ENCODE measurements at places on chromosomes 1 and 21.

- no peak for DNase-seq
Observed at GRCh38 chr21:45267390-45267760, 20.3 kb downstream of the POFUT2 start.

DNA sequence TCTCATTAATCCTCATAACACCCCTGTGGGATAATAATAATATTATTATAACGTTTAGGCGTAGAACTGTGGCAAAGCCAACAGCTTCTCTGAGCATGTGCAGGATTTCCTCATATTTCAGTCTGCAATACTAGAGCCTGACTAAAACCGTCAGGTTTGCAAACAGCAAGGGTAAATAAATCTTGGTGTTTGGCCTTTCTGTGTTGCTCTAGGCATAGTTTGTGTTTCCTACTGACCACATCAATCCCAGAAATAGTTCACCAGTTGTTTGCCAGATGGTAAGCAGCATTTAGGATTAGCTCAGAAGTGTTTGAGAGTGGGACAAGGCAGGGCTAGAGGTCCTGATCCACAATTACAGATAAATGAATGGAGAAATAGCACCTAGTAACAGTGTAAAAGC is 2.8 kb upstream of the KCNA3 start:
- no peak for DNase-seq

GRCh38 chr1:158124034-158124433 is 56.7 kb upstream of the CD1D start:
- DNase-seq = no peak

GRCh38 chr1:58808077-58808476 is 24.2 kb upstream of the JUN start:
- DNase-seq = no peak

DNA sequence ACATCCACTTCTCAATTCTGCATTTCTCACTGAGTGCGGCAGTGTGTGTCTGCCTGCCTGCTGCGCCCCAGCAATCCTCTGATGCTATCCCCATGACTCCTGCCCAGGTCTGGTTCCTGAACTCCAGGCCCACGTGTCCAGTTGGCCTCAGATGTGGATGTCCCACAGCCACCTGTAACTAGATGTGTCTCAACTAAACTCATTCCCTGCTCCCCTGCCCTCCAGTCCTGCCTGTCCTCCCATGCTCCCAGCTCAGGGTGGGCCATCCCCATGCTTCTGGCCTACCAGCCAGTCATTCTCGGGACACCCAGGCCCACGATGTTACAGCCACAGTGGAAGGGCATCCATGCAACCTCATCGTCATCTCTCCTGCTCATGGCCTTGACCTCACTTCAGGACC is 76.8 kb downstream of the STUM start:
- no peak for DNase-seq

DNA sequence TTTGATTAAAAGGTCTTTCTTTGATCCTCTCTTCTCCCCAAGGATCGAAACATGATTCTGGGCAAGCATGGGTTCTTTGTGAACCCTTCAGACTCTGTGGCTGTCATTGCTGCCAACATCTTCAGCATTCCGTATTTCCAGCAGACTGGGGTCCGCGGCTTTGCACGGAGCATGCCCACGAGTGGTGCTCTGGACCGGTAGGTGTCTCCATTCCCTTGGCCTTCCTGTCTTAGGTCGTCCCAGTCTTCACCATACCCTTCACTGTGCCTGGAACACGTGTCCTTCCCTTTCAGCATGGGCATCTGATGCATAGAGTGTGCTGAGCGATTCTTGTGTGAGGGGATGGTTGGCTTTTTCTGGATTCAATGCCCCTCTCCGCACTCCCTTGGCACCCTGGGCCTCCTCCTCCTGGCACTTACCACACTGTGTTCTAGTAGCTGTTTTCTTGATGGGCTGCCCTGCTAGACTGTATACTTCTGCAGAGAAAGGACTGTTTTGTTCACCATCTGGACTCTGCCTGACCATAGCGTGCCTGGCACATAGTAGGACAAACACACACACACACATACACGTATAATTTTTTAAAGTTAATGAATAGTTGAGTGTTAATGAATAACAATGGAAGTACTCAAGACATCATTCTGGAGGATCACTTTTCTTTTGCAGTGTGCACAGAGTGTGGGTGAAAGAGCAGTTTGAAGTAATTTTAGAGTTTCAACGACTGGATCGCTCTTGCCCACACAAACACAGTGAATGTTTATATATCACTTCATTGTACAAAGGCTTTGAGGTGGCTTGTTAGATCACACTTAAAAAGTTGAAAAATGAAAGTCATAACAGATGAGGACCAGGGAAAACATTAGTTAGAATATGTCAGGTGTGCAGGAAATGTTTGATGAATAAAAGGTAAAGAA is 43.2 kb downstream of the PGM1 start:
- no peak for DNase-seq

DNA sequence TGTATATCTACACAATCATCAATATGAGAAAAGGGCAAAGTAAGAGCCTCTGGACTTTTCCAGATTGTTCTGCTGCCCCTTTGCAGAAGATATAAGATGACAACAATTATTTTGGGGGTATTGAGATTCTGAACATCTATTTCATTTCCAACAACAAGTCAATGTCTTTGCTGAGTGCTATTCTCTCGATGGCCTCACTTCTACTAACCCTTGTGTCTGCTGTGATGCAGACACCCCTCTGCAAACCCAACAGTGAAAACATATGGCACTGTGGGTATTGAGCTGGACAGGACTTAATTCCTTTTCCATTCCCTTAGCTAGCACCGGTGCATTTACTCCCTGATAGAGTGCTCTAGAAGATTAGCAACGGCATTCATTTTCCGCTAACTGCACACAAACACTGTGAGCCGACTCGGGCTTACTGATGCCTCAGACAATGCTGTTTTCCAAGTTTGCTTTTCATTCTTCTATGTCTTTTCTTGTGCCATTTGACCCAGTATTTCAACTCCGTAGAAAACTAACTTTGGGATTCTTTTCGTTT is 33.4 kb upstream of the SMYD2 start:
- DNase-seq = no peak

GRCh38 chr1:116878804-116879477 is 30.8 kb upstream of the PTGFRN start:
- no peak for DNase-seq

GRCh38 chr1:117267232-117267774 is 56.6 kb upstream of the VTCN1 start:
- DNase-seq = no peak

- DNase-seq = no peak
Observed at GRCh38 chr1:115507901-115508300, 133.9 kb upstream of the VANGL1 start.

- no peak for DNase-seq
Observed at GRCh38 chr1:38297842-38298241, 251.2 kb upstream of the POU3F1 start.

DNA sequence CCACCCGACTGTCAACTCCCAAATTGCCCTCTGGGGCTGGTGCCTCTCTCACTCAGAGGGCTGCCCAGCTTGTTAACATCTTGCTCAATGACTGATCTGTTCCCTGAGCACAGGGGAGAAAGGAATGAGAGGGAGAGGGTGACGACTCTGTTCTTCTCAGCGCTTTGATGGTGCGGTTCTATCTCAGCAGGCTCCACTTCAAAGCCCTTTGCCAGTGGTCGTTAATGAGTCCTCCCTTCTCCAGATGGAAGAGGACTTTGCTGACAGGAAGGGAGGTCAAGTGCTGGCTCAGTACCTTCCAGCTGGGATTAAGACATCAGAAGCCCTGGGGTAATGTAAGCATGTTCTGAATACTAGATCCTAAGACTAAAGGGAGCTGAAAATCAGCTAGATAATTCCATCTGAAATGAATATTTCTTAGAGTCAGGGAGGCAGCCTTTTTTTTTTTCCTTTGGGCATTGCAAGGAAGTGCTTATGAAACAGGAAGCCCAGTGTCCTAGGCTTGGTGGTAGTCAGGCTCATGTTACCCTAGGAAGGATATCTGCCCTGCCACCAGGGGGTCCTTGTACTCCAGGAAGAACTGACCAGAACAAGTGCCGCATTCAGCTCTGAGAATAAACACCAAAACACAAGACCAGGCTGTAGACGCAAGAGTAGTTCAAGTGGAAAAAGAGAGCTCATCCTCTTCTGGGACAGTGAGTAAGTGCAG is 4.7 kb downstream of the FMOD start:
- DNase-seq = no peak

GRCh38 chr1:201728731-201729130 is 100.2 kb upstream of the IPO9 start:
- DNase-seq = no peak

GRCh38 chr1:209720826-209721225 is 16.2 kb downstream of the HSD11B1 start:
- DNase-seq = no peak

- DNase-seq = no peak
Observed at GRCh38 chr1:37430103-37430985, 44.0 kb upstream of the ZC3H12A start.

DNA sequence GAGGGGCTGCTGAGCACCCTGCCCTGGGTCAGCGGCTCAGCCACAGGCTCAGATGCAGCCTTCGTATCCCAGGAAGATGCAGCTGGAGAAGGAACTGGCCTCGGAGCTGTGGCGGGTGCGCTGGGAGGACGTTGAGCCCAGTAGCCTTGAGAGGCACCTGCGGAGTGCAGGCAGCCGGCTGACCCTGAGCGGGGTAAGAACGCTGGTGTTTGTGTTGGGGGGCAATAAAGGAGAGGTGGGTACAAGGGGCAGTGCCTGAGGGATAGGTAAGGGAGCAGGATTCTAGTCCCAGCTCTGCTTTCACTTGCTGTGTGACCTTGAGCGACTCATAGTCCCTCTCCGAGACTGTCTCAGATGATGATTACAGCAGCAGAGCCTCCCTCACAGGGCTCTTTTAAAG is 6.4 kb downstream of the NPR1 start:
- no peak for DNase-seq

- DNase-seq = no peak
Observed at GRCh38 chr21:34690041-34690792, 21.4 kb downstream of the CLIC6 start.

DNA sequence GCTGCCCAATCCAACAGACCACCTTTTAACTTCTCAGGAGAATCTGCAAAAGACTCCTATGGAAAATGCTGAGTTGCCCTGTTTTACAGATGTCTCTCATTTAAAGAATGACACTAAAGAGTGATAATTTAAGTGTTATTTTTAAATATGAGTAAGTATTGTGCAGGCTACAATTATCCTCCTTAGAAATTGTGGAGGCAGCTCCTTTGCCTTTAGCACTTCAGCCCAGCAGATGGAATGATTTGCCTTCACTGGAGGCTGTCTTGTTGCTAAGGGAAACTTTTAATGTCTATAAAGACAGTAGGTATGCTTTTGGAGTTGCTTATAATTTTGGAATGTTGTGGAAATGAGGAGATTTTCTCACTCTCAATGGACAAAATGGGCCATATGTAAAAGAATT is 1345.5 kb downstream of the NCAM2 start:
- DNase-seq = no peak

DNA sequence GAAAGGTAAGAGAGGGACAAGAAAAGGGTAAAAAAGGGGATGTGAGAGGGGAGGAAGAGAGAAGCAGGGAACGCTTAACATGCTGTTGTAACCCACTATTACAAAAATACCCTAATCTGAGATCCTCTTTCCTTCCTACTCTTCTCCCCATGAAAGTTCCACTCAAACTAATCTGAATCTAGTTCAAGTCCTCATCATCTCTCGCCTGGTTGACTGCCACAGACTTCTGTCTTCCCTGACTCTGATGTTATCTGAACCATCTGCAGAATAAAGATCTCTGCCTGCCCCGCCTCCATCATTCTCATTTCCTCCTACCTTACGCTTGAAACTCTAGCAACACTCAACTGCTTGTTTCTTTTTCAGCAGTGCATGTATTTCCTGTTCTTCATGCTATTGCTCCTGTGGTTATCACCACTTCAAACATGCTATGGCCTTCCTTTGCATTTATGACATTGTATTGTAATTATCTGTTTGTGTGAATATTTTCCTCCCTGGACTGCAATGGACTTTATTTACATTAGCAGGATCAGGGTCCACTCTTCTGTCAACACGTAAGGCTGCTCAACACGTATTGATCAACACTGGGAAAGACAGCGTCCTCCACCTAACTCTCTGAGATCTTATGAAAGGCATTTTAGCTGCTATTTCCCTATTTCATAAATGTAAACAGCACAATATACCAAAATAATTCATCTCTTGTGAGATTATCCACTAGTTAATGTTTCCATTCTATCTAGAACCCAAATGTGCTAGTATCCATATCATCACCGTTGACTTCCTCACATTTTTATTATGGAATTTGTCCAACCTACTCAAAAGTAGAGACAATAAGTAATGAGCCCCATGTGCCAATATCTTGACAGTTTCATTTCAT is 215.5 kb upstream of the USP25 start:
- no peak for DNase-seq

DNA sequence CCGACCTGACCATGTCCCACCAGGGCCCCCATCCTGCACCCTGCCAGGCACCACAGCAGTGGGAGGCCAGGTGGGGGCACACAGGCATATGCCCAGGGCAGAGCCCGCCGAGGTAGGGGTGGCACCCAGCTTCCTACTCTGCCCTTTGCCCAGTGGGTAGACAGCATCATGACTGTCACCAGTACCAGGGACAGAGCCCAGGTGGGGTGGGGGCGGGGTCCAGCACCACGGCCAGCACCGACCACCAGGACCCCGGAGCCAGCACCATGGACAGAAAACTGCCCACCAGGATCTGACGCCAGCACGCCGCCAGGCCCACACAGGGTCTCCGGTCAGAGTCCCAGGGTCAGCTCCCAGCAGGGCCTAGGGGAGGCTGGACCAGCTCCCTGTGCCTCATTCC is 3.8 kb downstream of the TAS1R3 start:
- no peak for DNase-seq

- no peak for DNase-seq
Observed at GRCh38 chr1:214331180-214331579, 50.2 kb downstream of the SMYD2 start.

DNA sequence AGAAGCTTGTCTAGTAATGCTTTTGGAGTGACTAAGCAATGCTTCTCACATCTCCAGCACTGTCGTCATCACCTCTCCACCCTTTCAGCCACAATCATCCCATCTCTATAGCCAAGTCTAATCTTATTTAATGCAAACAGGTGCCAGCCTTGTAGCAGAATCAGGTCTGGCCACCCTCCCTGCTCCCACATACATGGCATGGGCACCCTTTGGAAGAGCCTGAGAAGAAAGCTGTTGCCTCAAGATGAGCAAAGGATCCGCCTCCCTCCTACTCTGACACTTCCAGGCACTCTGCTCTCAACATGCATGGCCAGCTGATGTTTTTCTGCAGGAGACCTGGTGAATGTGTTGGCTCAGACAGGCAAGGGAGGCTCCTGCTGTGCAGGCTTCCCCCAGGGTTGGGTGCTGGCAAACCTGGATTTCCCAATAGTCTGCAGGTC is 113.1 kb upstream of the GRIK3 start:
- DNase-seq = no peak

GRCh38 chr21:28817871-28818270 is 174.8 kb downstream of the LTN1 start:
- no peak for DNase-seq

Data from NT2/D1 (cell line).